ENCODE measurements at places on chromosomes 2 and 18. TPM values are rescaled to one million over a fixed set of nuclear protein-coding genes. Genes with fewer than 3 reads are reported as not detected.

- H3K27ac ChIP-seq: no peak overlapping the region
- no peak for DNase-seq
- H3K27me3 ChIP-seq: peaks cover 6% of the 10 kb centered on the region
- H3K4me3 ChIP-seq: no peak overlapping the region
- H3K4me1 ChIP-seq: no peaks in the 10 kb centered on the region
- H3K36me3 ChIP-seq: no peaks in the 10 kb centered on the region
These were observed 92.7 kb downstream of the BIN1 start for GRCh38 chr2:127014224-127014623.

DNA sequence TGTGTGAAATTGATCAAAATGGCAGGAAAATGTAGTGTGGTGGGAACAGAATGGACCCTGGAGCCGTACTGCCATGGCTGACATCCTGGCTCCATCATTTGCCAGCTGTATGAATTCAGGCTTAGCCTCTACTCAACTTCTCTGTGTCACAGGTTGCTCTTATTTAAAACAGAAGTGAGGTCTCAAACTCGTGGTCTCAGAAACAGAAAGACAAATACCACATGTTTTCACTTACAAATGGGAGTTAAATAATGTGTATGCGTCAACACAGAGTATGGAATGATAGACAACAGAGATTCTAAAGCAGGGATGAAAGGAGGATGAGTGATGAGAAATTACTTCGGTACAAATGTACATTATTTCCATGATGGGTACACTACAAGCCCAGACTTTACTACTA is 227.4 kb downstream of the DCC start:
- H3K27ac ChIP-seq: no peak overlapping the region
- no peak for DNase-seq
- no peaks in the 10 kb centered on the region for H3K27me3 ChIP-seq
- no peak overlapping the region for H3K4me3 ChIP-seq
- no peaks in the 10 kb centered on the region for H3K36me3 ChIP-seq

GRCh38 chr2:43906448-43907109 is 67.8 kb downstream of the ABCG8 start:
- H3K27ac ChIP-seq: no peak overlapping the region
- H3K4me3 ChIP-seq: no peak overlapping the region
- DNase-seq: no peak
- peaks cover 25% of the 10 kb centered on the region for H3K36me3 ChIP-seq
- H3K27me3 ChIP-seq: no peaks in the 10 kb centered on the region

- no peaks in the 10 kb centered on the region for H3K36me3 ChIP-seq
- no peak overlapping the region for H3K4me3 ChIP-seq
- no peak overlapping the region for H3K27ac ChIP-seq
- no peaks in the 10 kb centered on the region for H3K27me3 ChIP-seq
These were observed 37.8 kb downstream of the CXCR4 start for GRCh38 chr2:136080114-136080513.

DNA sequence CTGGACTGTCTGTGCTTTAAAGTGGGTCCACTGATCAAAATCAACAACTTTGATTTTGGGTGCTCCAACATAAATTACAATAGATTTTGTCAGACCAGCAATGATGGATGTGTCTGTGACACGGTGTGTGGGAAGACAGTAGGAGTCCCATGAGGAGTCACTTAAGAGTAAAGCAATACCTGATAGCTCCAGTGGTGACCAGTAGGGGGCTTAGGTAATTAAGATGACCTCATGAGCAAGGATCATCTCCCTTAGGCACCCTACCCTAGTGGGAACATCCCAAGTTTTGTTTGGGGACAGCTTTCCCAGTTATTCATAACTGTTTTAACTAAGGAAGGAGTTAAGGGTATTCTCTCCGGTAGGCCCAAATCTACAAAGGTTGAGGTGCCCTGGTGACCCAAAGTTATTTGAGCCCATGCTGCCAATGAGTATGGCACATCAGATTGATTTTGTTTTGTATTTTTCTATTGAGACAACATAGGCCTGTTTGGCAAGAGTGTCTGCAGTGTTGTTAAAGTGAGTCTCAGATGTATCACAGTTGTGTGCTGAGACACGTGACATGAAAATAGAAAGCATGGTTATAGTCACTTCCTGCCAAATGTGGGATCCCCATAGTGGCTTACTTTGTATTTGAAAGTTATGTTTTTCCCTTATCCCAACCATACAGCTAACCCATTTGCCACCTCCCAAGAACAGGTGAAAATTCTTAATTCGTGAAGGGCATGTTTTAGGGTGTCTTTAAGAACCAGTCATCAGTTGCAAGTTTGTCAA is 1337.6 kb upstream of the SLC39A10 start:
- H3K27ac ChIP-seq: no peak overlapping the region
- no peaks in the 10 kb centered on the region for H3K36me3 ChIP-seq
- no peaks in the 10 kb centered on the region for H3K4me1 ChIP-seq
- no peak overlapping the region for H3K4me3 ChIP-seq
- no peak for DNase-seq

GRCh38 chr2:239871481-239872435 is 153.4 kb downstream of the NDUFA10 start:
- no peak for DNase-seq
- H3K36me3 ChIP-seq: no peaks in the 10 kb centered on the region

DNA sequence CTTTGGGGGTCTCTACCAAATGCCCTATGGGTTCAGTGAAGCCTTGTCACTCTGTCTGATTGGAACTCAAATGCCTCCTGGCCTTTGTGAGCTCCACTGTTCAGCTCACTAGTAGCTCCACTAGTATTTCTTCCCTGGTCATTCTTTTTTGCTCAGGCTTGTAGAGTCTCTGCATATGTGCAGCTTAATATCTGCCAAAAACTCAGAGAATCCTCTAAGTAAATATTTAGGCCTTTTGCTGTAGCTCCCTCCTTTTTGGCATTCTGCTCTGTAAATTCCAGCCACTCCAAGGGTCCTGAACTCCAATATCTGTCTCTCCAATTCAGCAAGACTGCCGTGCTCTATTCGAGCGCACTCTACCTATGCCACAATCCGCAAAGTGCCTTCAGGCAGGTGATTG is 146.5 kb downstream of the MAIP1 start:
- DNase-seq: no peak
- no peak overlapping the region for H3K4me3 ChIP-seq
- no peak overlapping the region for H3K27ac ChIP-seq
- no peaks in the 10 kb centered on the region for H3K36me3 ChIP-seq

Gene ZNF638
- 77.8 TPM for total RNA-seq

Gene TTN
- 27.5 TPM for total RNA-seq

Measured in CD4-positive, alpha-beta T cell (primary cell).